ENCODE measurements at places on chromosomes 7 and 10.

DNA sequence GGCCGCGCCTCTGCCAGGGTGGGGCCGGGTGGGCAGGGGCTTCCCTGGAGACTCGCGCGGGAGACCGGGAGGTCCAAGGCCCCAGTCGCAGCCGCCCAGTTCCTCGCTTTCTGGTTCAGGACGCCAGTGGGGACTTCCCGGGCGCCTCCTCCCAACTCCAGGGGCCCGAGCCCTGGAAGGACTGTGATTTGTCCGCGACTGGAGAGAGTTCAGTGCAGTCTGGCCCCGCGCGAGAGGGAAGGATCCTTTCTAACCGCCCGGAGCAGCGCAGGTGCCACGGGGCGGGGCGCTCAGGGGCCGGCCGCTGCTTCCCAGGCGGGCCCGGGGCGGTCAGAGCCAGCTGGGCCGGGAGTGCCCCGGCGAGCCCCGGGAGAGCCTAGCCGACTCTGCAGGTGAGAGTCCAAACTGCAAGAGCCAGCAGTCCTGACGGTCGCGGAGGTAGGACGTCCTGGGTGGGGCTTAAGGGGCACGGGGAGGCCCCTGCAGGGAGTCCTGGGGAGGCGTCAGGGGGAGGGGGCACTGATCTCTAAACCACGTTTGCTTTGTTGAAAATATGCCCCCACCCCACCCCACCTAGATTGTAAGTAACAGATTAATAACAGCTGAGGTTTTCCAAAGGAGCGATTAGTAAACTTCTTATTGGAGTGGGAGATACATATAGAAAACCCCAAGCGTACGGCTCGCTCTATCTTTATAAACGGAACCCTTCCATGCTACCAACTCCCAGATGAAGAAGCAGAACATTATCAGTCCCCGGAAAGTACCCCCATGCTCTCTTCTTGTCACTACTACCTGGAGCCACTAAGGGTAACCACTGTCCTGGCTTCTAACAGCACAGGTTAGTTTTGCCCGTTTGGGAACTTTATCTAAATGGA is 8.2 kb downstream of the NKX2-3 start:
- no peak for DNase-seq

DNA sequence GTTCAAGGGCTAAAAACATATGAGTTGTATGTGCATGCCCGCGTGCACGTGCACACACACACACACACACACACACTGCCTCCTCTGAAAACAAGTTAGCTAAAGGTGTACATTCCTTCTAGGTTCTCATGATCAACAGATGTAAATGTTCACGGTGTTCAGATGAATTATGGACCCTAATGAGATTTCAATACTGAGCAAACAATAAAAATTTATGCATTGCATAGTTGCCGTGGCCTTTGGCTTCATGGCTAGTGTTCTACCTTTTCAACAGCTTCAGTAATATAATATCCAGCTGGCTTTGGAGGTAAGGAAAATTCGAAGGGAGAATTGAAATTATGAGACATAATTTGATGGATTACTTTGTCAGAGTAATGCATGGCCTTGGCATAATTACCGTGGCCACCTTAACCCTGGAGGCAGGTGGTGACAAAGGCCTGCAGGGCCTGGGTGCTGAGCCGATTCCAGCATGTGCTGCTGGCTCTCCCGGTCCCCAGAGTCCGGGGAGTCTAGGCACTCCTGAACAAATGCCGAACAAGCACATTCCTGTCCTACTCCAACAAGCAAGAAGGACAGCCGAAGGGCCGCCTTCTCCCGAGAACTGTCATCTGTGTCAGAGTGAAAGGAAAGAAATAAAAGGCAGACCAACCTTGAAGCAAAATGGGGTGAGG is 166.6 kb upstream of the TCF7L2 start:
- DNase-seq, result no peak

GRCh38 chr7:55977831-55978230 is 13.4 kb downstream of the NIPSNAP2 start:
- DNase-seq, result no peak

DNA sequence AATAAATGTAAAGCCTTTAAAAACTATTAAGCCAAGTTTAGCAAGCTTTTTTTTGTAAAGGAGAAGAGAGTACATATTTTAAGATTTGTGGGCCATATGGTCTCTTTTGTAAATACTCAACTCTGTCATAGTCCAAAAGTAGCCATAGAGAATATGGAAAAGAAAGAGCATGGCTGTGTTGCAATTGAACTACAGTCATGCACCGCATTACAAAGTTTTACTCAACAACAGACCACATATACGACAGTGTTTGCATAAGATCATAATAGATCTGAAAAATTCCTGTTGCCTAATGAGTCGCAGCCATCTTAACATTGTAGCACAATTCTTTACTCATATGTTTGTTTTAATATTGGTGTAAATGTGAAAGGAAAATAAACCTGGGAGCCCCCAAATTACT is 440.8 kb downstream of the HTR7 start:
- DNase-seq, result no peak

- DNase-seq, result no peak
Observed at GRCh38 chr10:122576291-122576690, 15.7 kb downstream of the DMBT1 start.

- no peak for DNase-seq
Observed at GRCh38 chr10:31528831-31529230, 209.8 kb downstream of the ZEB1 start.

DNA sequence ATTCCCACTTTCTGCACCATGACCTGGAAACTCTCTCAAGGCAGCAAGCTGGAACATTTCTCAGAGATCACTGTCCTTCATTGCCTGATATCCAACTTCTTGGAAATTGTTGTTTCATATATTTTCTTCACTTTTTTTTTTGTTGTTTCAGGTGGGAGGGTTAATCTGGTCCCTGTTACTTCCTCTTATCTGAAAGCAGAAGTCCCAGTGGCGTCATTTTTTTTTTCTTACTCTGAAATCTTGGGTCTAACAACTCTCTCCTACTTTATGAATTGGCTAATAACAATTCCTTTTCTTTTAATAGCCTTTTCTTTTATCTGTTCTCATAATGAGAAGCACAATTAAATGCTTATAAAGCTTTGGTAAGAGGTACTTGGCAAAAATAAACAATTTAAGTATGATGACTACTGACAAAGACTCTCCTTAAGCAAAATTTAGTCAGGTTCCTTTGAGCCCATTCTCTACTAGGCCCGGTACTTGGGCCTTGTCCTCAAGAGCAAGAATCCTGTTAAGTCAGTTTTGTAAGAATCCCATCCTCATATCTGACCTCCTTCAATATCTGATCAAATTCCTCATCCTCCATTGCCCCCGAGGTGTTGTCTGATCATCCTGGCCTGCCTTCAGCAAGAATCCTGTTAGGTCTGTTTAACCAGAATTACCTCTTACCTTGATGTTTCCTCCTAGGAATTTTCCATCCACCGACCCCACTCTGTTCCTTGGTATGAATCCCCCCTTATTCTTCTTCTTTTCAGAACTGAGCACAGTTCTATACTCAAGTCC is 11.5 kb upstream of the CC2D2B start:
- no peak for DNase-seq

GRCh38 chr10:16199216-16199615 is 237.6 kb upstream of the PTER start:
- DNase-seq, result no peak

DNA sequence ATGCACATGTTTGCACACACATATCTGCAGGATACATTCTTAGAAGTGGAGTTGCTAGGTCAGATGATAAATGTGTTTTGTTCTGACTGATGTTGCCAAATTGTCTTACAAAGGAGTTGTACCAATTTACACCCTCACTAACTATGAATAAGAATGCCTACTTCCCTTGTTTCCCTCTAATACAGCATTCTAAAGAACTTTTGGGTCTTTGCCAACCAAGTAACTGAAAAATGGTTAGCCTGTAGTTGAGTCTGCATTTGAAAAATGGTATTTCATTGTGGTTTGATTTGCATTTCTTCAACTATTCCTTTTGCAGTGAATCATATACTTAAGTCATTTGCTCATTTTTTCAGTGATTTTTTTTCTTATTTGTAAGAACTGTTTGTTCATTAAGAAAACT is 48.4 kb downstream of the TMEM26 start:
- DNase-seq, result no peak

DNA sequence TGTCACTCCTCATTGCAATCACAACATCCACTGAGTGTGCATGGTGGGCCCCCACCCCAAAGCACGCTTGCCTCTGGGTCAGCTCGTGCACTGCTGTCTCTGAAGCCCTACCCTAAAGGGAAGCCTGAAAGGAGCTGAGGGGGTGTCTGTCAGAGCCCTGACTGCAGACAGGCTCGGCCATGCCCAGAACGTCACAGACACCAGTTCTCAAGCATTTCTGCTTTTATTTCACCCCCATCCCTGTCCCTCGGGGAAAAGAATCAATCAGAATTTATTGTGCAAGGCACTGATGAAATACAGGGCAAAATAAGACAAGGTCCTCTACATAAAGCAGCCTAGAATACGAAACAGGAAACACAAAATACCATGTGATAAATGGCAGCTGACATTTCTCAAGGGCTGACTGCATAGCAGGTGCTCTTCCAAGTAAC is 231.8 kb downstream of the WDR37 start:
- no peak for DNase-seq

GRCh38 chr7:25118048-25118753 is 6.9 kb downstream of the CYCS start:
- DNase-seq, result no peak

Data from NK-92 treated with Interleukin-12 subunit alpha and Interleukin-12 subunit beta, amount 100 ng/mL, for 24 hours (cell line).